NCI-H82 (cell line): ENCODE measurements at places on chromosomes 3 and 15.
A peak's percentile ranks its signal among the peaks of the same experiment; 100 is the strongest.

DNA sequence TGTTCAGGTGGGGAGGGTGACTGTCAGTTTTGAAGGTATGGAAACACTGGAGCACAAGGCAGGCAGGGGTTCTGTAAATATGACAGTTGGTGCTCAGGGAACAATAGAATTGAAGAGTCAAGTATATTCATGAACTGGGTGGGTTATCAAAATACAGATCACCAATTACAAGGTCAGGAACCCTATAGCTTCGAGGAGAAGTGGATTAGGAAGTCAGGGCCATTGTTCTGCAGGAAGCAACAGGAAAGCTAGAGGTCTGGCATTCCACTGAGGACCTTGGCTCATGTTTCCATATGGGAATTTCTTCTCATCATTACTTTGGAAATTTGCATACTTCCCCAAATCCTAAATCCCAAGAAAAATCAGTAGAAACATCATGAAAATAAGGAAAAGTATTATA is 125.9 kb downstream of the MYRIP start:
- no peak for DNase-seq

- DNase-seq: no peak
These were observed 8.2 kb downstream of the RBPMS2 start for GRCh38 chr15:64767203-64767602.

DNA sequence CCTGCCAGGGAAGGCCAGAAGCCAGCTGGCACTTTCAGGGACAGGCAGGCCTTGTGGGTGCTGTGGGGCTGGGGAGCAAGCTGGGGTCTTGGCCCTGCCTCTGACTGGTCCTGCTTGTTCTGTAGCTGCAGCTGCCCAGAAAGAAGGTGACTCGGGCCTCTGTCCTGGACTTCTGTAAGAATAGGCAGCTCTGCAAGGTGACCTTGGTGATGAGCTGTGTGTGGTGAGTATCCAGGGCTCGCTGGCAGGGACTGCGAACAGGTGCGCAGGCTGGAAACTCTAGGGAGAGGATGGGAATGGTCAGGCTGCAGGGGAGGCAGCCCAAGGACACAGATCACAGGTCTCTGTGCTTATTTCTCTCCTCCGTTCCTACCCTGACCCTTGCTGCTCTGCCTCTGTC is 31.2 kb downstream of the SLC22A14 start:
- no peak for DNase-seq

DNA sequence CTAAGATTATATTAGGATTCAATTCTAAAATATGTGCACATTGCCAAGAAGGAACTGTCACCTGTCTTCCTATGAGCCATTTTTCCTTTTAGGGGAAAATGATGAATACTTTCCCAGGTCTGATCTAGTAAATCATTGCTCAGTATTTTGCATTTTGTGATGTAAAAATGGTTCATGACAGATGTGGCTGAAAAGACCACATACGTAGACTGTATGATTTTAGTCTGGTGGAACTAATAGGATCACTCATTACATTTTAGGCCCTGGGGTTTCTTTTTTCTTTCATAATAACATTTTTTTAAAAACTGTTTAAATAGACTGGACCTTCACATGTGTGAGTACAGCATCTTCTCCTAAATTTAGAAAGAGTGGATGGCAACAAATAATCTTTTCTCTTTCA is 201.7 kb upstream of the MLF1 start:
- DNase-seq: no peak

DNA sequence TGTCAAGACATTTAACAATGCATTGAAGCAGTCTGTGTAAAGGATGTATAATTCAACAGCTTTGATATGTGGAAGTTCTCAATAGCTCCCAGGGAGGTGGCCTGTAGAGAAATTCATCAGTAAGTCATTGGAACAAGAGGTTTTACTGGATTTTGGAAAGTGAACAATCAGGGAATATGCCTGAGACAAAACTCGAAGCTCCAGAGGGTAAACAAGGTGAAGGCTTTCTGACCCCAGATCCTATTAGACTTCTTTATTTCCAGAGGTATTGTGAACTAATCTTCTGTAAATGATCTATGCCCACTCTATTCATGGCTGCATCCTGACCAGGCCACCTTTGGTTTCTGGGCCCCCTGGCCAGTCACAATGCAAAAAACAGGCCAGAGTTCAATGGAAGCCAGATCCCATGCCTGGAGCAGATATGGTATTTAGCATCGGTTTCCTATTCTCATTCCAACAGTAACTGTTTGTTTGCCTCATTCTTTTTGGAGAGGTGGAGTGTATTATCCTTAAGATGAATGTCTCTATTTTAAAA is 177.3 kb downstream of the SATB1 start:
- DNase-seq: peak; percentile 49

DNA sequence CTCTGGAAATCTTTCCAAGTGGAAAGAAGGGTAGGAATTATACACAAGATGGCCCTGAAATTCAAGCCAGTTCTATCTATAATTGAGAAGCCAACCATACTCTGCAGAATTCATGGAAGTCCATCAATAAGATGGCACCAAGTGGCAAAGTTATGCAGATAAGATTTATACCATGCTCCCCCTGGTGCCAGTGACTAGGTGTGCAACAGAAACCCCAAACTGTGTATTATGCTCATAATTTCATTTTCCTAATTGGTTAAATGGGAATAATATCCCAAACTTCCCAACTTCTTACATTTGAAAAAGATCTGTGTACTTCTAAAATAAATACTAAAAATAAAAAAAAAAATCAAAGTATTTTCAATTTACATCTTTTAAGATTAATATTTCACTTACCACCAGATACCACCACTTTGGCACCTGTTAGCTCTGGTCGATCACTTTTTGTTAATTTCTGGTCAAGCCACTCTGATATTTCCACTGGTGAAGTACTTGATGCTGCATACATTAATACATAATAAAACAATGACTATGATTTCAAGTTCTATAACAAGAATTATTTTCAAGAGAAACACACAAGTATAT is 25.9 kb downstream of the ETFA start:
- peak; percentile 33 for DNase-seq

GRCh38 chr3:175392653-175393052 is 533.5 kb downstream of the NAALADL2 start:
- DNase-seq: no peak

DNA sequence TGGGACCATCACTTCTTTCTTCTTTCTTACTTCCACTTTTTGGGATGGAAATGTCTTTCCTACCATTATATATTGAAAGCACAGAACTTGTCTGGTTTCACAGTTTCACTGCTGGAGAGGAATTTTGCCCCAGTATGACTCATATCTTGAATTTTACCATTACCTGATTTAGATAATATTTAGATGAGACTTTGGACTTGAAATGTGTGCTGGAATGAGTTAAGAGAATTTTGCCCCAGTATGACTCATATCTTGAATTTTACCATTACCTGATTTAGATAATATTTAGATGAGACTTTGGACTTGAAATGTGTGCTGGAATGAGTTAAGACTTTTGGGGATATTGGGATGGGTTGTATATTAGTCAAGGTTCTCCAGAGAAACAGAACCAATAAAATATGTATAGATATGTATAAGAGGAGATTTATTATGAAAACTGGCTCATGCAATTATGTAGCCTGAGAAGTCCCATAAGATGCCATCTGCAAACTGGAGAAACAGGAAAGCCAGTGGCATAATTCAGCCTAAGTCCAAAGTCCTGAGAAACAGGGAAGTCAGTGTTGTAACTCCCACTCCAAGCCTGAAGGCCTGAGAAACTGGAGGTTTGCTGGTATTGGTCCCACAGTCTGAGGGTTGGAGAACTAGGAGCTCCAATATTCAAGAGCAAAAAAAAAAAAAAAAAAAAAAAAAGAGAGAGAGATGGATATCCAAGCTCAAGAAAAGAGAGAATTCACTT is 1029.2 kb downstream of the EPHA3 start:
- no peak for DNase-seq

DNA sequence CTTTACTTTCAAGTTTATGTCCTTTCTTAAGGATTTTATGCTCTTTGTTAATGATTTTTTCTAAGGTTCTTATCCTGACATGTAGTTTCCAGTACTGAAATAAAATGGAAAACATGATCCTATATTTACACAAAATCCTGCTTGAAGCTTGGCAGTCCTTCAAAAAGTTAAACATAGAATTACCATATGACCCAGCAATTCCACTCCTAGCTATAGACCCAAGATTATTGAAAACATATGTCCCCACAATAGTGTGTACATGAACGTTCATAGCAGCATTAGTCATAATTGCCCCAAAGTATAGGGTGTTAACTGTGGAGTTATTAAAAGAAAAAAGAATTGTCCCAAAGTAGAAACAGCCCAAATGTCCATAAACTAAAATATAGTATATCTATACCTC is 33.2 kb downstream of the ITGB5 start:
- DNase-seq: no peak

- DNase-seq: no peak
These were observed 49.9 kb downstream of the COL6A5 start for GRCh38 chr3:130395331-130395730.

GRCh38 chr3:5428607-5429516 is 241.4 kb downstream of the EDEM1 start:
- no peak for DNase-seq

GRCh38 chr15:101329867-101330380 is 34.9 kb upstream of the SNRPA1 start:
- no peak for DNase-seq

GRCh38 chr15:63879211-63879610 is 45.5 kb upstream of the HERC1 start:
- DNase-seq: no peak

GRCh38 chr3:144466114-144466513 is 494.5 kb downstream of the DIPK2A start:
- DNase-seq: no peak

GRCh38 chr3:17602126-17602525 is 140.3 kb downstream of the TBC1D5 start:
- no peak for DNase-seq

GRCh38 chr15:62782071-62782841 is 260.3 kb upstream of the TPM1 start:
- peak; percentile 86 for DNase-seq

DNA sequence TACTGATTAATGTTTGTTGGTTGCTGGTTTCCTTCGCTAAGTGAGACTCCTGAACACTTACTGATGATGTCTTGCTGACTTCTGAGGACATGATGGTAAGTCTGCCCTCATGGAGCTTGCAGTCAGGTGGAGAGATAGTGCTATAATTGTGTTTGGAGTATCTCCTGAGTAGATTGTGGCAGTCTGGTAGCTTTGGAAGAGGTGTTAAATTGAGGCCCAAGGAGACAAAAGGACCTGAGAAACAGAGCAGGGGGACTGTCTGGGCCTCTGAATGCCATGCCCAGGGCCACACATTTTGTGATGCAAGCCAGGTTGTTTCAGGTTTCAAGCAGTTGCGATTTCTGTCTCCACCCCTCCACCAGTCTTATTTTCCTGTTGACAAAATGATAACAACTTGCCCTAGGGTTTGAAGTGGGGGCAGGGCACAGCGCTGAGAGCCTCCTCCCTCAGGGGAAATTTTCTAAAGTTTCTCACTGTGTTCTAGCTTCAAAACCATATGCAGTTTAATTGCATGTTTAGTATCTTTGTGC is 16.7 kb downstream of the SMAD3 start:
- no peak for DNase-seq

GRCh38 chr3:59555593-59556315 is 505.9 kb upstream of the CFAP20DC start:
- no peak for DNase-seq

GRCh38 chr3:138219255-138219654 is 32.2 kb downstream of the ARMC8 start:
- no peak for DNase-seq

GRCh38 chr15:70741107-70741531 is 22.2 kb downstream of the UACA start:
- DNase-seq: no peak

GRCh38 chr3:72135636-72136035 is 350.7 kb upstream of the PROK2 start:
- no peak for DNase-seq

DNA sequence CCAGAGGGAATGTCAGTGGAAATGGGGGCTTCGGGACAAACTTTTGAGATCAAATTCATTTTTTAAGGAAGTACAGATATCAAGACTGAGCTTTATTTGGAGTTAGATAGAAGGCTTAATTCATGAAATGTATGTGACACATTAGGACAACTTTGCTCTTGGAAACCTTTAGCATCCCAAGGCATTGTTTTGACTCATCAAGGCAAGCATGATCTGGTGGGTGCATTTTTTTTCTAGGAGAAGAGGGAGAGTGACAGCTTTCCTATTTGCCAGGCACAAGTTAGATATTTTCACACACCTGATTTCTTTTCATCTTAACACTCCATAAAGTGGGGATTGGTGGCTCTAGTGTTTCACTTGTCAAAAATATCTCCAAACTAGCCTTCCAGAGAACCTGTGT is 61.5 kb upstream of the RPL35A start:
- DNase-seq: no peak
